Transverse colon (tissue), 4 donors: ENCODE measurements at places on chromosomes 16 and 17.

GRCh38 chr16:86671486-86672178, 93.3 kb downstream of the FOXL1 start:
- H3K27ac ChIP-seq, result no peak overlapping the region
- H3K4me1 ChIP-seq, result no peaks in the 10 kb centered on the region
- no peak overlapping the region for H3K4me3 ChIP-seq

DNA sequence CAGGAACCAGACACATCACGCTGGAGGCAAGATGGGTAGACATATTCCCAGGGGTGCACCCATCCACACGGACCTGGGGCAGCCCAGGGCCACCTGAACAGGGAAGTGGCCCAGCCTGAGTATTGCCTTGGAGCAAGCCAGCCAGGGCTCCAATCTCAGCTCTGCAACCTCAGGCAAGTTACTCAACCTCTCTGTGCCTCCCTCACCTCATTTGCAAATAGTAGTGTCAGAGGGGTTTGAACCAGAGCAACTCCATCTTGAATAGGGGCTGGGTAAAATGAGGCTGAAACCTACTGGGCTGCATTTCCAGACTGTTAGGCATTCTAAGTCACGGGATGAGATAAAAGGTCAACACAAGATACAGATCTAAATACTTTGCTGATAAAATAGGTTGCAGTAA, 35.1 kb upstream of the SNN start:
- H3K4me1 ChIP-seq, result peaks cover 19% of the 10 kb centered on the region
- H3K36me3 ChIP-seq, result no peaks in the 10 kb centered on the region
- DNase-seq, result no peak
- no peak overlapping the region for H3K4me3 ChIP-seq

DNA sequence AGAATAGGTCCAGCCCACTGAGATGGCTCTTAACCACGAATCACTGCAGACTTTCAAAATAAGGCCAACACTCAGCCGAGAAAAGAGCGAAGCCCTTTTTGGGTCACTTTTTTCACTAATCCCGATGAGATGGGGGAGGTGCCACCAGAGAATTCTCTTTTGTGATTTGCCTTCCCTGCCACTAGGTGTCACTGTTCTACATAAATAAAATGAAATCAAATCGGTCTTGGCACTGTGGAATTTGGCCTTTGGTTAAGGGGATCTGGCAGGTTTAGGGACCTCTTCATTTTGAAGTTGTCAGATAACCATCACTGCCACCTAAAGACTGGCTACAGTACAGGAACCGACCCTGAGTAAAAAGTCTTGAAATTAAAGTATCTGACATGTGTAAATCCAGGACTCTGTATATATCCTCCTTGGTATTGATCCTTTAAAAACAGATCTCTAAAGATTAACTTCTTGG, 147.0 kb downstream of the HS3ST4 start:
- H3K27ac ChIP-seq, result no peak overlapping the region
- no peak overlapping the region for H3K4me3 ChIP-seq
- no peaks in the 10 kb centered on the region for H3K27me3 ChIP-seq
- DNase-seq, result peak; percentile 7

GRCh38 chr17:74863420-74864296, 4.0 kb upstream of the GRIN2C start:
- no peak overlapping the region for H3K27ac ChIP-seq
- no peak overlapping the region for H3K4me3 ChIP-seq
- peaks cover 38% of the 10 kb centered on the region for H3K27me3 ChIP-seq
- peaks cover 28% of the 10 kb centered on the region for H3K4me1 ChIP-seq

DNA sequence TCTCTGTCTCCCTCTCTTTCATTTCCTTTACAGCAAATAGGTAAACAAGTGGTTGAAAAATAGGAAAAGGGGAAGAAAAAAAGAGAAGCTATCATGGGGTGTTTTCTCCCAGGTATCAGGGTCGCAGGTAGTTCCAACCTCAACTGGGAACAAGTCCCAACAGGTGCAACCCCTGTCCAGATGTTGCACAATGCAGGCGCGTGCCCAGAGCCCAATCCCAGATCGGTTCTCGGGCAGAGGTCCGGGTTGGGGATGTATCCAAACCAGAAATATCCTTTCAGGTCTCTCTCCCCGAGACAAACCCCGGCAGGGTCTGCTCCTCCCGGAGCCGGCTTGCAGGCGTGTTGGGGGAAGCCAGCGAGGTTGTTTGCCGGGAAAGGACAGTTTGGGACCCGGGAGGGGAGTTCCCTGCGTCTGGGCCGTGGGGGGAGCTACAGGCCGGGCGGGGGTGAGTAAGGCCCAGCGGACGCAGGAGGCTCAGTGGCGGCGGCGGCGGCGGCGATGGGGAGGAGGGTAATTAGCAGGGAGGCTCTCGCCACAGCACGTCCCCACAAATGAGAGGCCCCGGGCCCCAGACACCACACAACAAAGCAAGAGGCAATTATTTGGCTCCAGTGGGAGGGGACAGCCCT, 21.2 kb upstream of the SP6 start:
- no peaks in the 10 kb centered on the region for H3K36me3 ChIP-seq
- H3K4me1 ChIP-seq, result no peaks in the 10 kb centered on the region
- H3K4me3 ChIP-seq, result no peak overlapping the region
- peaks cover 66% of the 10 kb centered on the region for H3K27me3 ChIP-seq
- H3K27ac ChIP-seq, result no peak overlapping the region

DNA sequence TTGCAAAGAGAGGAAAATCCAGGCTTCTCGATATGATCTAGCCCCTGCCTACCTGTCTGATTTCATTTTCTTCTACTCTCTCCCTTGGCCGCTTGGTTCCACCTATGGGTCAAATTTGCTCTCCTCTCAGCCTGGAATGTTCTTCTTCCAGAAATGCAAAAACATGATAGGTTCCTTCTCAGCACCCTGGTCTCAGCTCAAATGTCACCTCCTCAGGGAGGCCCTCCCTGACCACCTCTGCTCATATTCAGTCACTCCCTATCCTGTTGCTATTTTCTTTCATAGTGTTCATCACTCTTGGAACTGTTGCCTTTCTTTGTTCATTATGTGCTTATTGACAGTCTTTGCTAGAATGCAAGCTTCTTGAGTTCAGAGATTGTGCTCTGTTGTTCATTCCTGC, 208.6 kb downstream of the KATNIP start:
- H3K27me3 ChIP-seq, result no peaks in the 10 kb centered on the region
- H3K4me1 ChIP-seq, result no peaks in the 10 kb centered on the region
- DNase-seq, result no peak
- no peak overlapping the region for H3K4me3 ChIP-seq
- H3K27ac ChIP-seq, result no peak overlapping the region

DNA sequence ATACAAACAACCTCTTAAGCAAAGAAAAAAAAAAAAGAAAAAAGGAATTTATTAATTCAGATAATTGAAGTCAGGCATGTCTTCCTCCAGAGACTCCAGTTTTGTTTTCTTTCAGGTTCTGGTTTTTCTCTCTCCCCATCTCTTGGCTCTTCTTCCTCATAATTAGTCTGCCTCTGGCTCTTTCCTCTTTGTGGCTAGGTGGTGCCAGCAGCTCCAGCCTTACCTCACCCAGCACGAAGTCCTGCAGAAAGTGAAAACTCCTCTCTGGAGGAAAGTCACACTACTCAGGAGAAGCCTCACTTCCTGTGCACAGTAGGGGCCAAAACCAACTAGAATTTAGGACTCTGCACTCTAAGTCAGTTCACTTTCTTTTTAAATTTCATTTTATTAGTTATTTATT, 10.3 kb upstream of the NFAT5 start:
- no peak for DNase-seq
- H3K4me3 ChIP-seq, result no peak overlapping the region
- no peaks in the 10 kb centered on the region for H3K4me1 ChIP-seq
- no peaks in the 10 kb centered on the region for H3K27me3 ChIP-seq
- H3K36me3 ChIP-seq, result no peaks in the 10 kb centered on the region
- no peak overlapping the region for H3K27ac ChIP-seq

GRCh38 chr16:62060089-62060488, 23.9 kb upstream of the CDH8 start:
- DNase-seq, result no peak
- no peaks in the 10 kb centered on the region for H3K4me1 ChIP-seq
- H3K36me3 ChIP-seq, result no peaks in the 10 kb centered on the region
- H3K27me3 ChIP-seq, result no peaks in the 10 kb centered on the region

DNA sequence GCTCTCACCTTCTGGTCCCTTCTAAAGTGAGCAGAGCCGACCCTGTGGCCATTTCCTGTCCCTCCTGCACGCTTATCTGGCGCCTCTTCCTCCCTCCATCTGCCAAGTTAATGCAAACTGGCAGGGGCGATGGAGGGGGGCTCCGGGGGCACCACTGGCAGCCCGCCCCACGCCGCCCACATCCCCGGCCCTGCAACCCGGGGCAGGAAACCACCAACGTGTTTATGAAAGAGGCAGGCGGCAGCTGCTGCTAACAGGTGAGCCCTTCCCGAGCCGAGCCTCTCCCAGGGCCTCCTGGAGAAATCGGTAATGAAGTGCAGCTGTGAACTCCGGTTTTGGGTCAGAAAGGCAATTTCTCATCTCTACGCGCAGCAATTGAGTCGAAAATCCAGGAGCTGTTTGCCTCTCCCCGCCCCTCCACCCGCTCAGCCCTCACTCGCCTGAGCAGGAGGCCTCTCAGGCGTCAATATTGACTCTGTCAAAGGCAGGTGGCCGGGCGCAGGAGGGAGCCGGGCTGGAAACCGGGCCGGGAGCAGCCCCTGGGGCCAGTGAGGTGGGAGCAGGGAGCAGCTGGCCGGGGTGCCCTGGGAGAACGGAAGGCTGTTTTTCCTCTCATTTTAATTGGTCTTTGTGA, 164.4 kb upstream of the GSE1 start:
- H3K4me3 ChIP-seq, result no peak overlapping the region
- H3K27me3 ChIP-seq, result no peaks in the 10 kb centered on the region
- H3K36me3 ChIP-seq, result no peaks in the 10 kb centered on the region
- peak overlapping the region; percentile 72 for H3K27ac ChIP-seq

DNA sequence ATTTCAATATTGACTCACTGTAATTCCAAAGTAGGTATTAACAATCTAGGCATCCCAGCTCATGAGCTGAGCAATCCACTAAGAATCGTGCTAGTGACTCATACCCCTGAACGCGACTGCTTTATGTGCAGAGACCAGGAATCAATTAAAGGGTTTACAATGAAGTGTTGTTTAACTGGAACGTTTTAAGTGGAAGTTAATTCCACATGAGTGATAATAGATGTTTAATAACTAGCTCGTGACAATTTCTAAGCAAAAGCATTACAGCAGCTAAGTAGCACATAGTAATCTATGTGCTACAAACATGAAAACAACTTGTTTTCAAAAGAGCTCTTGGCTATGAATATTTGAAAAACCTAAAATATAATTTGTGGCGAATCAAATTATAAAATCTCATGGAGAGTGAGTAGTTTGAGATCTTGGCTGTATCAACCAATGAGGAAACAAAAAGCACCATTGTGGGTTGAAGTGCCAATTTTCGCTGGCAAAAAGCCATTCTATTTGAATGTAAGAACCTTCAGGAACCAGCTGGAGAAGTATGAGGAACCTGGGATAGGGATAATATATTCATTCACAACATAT, 9.4 kb downstream of the GJC1 start:
- peaks cover 5% of the 10 kb centered on the region for H3K4me1 ChIP-seq
- H3K27me3 ChIP-seq, result peaks cover 28% of the 10 kb centered on the region
- H3K4me3 ChIP-seq, result no peak overlapping the region
- no peak for DNase-seq
- H3K36me3 ChIP-seq, result no peaks in the 10 kb centered on the region
- peak overlapping the region; percentile 89 for H3K27ac ChIP-seq

DNA sequence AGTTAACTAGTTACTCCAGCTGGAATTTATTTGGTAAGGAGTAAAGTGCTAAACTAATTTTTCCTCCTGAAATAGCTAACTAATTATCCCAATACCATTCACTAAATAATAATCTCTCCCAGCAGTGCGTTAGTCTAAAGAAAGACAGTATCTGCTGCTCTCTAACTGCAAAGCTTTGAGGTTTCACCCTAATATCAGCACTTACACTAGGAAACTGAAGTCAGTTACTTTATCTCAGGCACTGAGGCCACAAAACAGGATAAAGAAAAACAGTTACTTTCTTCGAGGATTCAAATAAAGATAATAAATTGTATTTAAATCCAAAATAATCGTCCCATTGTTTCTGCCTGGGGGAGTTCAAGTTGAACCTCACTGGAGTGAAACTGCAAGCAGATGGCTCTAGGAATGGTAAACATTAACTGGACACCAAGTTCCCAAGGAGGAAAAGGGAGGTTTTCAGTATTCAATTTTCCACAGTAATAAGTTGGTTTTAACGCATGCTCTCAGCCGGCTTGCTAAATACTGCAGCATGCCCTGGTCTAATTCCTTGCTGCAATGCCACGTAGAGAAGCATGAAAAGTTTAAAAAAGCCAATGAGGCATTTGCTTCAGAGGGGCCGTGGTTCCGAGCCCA, 20.0 kb upstream of the FOXJ1 start:
- H3K27me3 ChIP-seq, result no peaks in the 10 kb centered on the region
- H3K4me3 ChIP-seq, result no peak overlapping the region
- no peaks in the 10 kb centered on the region for H3K36me3 ChIP-seq
- H3K4me1 ChIP-seq, result no peaks in the 10 kb centered on the region
- H3K27ac ChIP-seq, result no peak overlapping the region
- no peak for DNase-seq

- H3K4me3 ChIP-seq, result no peak overlapping the region
- peaks cover 12% of the 10 kb centered on the region for H3K4me1 ChIP-seq
- H3K36me3 ChIP-seq, result no peaks in the 10 kb centered on the region
- no peaks in the 10 kb centered on the region for H3K27me3 ChIP-seq
Observed at GRCh38 chr16:81739503-81739902, 39.6 kb upstream of the PLCG2 start.

DNA sequence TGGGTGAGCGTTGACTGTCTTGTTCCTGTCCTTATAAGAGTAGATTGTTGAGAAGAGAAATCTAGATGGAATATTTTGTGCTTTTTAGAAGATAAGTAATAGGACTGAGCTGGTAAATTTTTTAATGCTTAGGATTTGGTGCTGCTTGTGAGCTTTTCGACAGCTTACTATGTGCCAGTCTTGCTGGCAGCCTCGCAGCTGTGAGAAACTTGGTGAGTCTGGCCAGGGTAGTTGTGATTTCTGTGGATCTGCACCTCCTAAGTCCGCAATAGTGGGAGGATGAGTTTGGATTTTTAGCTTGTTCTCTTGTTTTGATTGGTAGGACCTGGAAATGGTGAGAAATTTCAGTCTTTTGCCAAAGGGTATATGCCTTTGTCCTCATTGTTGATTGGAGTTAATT, 3.6 kb downstream of the SOCS7 start:
- no peak overlapping the region for H3K4me3 ChIP-seq
- peak overlapping the region; percentile 93 for H3K27ac ChIP-seq
- H3K4me1 ChIP-seq, result peaks cover 32% of the 10 kb centered on the region
- H3K27me3 ChIP-seq, result no peaks in the 10 kb centered on the region
- H3K36me3 ChIP-seq, result no peaks in the 10 kb centered on the region
- no peak for DNase-seq

DNA sequence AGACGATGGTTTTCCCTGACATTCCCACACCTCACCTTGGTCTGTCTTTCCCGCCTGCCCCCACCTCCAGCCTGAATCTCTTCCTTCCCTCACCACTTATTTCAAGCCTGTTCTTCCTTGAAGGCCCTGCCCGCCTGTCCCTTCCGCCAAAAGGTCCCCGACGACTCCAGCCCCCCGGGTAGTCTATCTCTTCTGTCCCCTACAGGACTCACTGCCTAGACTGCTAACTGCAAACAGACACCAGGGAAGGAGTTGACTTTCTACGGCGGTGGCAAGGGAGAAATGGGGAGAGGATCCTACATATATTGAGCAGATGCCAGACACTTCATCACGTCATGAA, 53.7 kb downstream of the NT5M start:
- H3K27me3 ChIP-seq, result no peaks in the 10 kb centered on the region
- DNase-seq, result no peak
- H3K4me1 ChIP-seq, result no peaks in the 10 kb centered on the region
- H3K36me3 ChIP-seq, result no peaks in the 10 kb centered on the region
